Fibroblast of skin of left quadriceps (primary cell): ENCODE measurements at places on chromosomes 2 and 18.
A peak's percentile ranks its signal among the peaks of the same experiment; 100 is the strongest.

DNA sequence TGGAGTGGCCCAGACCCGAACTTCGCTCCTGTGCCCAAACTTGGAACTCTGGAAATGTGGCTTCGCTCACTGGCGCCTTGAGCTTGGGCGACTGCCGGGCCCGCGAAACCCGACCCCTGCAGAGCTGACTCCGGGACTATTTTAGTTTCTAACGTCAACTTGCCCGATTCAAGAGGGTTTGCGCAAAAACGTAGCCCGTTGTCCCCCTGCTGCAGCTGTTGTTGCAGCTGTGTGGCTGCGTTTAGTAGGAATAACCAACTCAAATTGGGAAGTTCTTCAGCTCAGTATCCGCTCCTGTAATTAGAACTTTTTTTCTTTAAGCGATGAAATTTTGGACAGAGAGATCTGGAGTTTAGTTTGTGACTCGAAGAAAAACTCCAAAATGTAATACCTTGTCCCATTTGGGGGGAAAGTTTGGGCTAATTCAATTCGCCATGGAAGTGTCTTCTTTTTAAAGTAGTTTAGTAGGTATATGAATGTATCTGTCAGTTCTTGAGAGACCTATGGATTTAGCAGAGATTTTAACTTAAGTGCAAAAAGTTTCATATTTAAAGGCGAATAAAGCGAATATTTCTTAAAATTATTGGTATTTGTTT, 559 bp downstream of the MYL12A start:
- no peak for DNase-seq

DNA sequence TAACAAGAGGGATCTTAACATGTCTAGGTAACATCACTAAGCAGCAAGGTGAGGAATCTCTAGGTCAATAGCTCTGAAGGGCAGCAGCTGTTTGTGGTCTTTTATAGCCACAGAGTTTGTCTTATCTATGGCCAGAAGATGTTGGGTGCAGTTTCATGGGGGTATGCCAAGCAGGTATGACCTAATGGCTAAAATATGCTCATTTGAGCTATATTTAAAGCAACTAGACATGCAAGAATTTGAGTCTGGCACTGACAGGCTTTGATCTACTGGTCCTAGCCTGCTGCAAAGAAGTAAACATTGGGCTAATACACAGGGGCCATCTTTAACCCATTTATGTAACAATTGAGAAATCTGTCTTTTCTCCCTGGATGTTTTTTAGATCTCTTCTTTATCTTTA, 13.9 kb upstream of the UGP2 start:
- DNase-seq, result peak; percentile 73

DNA sequence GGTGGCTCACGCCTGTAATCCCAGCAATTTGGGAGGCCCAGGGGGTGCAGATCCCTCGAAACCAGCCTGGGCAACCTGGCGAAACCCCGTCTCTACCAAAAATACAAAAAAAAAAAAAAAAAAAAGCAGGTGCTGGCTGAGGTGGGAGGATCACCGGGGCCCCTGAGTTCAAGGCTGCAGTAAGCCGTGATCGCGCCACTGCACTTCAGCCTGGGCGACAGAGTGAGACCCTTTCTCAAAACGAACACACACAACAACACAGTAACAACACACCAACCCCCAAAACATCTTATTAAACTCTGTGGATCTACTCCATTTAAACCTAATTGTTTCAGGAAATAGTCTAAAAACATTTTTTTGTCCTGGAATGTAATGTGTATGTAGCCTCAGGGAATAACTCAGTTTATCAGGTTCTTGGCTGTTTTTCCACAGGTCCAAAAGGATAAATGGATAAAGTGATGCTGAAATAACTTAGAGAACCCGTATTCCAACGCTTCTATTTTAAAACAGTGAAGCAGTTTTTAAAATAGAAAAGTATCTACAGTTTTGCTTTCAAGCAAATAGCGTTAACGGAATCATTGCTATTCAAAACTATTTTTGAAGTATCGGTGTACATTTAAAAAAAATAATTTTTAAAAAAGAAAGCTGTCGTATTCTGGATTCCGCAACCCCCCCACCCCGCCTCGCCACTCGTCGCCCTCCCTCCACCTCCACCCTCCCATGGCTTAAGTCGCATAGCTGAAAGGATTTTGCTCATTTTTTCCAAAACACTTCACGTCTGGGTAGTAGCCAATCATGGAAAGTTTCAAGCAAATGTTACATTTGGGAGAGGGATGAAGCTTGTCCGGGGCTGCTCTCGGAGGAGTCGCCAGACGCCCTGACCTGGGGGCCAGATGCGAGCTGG, 895 bp upstream of the GLS start:
- DNase-seq, result no peak

DNA sequence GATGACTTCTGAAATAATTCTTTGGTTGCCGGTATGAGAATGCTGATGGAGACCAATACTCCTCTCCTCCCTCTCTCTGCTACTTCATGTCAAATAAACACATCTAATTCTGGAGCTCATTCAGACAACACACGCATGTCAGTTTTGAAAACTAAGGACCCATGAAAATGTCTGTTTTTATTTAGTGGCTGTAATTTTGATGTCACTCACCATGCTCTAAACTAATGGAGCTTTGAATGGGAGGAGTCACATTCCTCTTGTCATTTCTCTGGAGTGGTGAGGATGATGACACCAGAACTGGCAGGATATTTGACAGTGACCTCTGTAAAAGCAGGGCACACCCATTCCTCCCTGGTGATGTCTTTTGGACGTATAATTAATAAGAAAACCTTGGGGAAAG, 163.0 kb downstream of the PHLPP1 start:
- DNase-seq, result no peak

GRCh38 chr18:77055429-77056300, 76.9 kb downstream of the MBP start:
- DNase-seq, result no peak

DNA sequence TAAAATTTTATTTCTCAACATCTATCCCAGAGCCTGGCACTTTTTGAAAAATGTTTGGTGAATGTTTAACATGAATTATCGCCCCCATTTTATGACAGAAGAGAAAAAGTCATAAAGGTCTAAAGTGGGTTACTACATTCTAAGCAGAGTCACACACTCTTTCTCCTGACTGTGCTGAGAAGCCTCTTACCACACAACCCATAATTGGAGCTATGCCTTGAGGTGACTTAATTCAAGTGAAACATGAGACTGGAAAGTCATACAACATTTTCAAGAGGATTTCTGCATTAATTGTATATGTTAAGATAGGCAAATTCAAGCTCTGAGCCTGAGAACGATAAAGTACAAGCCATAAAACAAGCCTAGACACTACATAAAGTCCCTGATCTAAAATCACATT, 3.1 kb upstream of the DSEL start:
- DNase-seq, result peak; percentile 63

GRCh38 chr2:79713131-79713785, 200.4 kb downstream of the CTNNA2 start:
- DNase-seq, result no peak

DNA sequence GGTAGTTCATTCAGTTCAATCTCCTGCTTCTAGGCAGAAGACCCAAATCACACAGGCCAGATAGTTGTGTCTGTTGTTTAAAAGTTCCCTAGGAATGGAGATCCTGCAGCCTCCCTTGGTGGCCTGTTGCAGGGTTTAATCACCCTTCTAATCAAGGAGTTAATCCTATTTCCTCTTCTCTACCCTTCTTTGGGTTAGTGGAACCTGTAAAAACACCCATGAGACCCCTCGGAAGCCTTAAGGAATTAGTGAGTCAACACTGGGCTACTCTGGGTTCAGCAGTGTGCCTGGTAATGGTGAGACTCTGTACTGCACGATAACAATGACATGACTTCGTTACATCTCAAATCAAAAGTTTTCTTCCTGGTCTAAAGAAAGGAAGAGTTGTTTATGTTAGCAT, 217.6 kb upstream of the NRP2 start:
- no peak for DNase-seq

DNA sequence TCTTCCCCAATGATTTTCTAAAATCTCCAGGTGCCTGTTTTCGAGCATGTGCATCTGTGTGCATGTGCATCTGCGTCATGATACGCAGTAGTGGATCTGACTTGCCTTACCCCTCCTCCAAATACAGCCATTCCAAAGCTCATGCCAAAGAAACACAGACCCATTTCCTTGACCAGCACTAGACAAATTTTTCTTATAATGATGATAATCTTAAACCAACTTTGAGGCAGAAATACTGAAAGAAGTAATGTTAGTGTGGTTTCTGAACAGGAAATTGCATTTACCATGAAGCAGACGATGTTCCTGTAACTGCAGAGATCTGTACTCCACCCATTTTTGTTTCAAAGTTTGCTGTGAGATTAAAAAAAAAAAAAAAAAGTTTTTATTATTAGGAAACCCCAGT, 25.6 kb downstream of the CYTIP start:
- DNase-seq, result no peak

DNA sequence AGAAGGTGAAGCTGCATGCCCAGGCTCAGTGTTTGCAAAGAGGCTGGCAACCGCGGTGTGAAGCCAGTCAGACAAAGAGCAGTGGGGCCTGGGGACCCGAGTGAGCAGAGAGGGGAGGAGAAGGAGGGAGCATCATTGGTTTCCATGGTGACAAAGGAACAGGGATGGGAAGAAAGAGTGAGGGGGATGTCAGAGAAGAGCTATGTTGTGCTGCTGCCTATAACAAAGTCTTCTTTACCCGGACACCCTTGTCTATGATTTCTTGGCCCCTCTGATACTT, 14.5 kb downstream of the TMEM247 start:
- no peak for DNase-seq

- peak; percentile 46 for DNase-seq
Measured at GRCh38 chr2:241659150-241659739, 21.8 kb downstream of the ATG4B start.

DNA sequence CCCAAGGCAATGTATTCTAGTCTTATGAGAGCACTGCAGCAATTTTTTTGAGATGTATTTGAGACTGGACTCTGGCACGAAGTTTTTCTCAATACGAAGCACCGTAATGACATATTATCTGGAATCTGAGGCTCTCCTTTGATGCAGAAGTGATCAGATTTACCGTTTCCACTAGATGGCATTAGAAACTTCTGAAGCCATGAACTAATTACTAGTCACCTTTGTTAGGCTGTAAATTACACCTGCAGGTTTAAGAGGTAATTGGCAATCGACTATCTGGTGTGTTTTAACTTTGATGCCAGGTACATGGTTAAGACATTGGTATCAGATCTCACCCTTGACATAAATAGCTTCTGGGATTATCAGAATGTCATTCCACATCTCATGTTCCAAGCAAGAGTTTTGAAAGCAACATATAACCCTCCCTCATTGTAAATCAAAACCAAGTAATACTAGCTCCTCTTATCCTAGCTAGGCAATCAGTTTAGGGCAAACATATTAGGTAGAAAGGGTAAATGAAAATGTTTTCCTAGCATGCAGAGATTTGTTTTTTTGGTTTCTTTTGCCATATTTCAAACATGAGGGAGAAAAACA, 254.6 kb upstream of the SPRED2 start:
- DNase-seq, result no peak
